ENCODE measurements at places on chromosomes 6 and 20.

DNA sequence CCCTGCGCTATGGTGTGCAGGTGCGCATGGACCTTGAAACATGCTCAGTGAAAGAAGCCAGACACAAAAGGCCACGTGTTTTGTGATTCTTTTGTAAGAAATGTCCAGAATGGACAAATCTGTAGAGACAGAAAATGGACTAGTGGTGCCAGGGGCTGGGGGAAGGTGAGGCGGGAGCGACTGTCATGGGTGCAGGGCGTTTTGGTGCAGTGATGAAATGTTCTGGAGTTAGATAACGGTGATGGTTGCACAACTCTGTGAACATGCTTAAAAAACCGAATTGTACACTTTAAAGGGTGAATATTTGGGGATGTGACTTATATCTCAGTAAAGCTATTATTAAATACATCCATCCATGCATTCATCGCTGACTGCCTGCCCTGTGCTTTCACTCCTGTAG is 31.7 kb upstream of the NTSR1 start:
- no peak for DNase-seq

DNA sequence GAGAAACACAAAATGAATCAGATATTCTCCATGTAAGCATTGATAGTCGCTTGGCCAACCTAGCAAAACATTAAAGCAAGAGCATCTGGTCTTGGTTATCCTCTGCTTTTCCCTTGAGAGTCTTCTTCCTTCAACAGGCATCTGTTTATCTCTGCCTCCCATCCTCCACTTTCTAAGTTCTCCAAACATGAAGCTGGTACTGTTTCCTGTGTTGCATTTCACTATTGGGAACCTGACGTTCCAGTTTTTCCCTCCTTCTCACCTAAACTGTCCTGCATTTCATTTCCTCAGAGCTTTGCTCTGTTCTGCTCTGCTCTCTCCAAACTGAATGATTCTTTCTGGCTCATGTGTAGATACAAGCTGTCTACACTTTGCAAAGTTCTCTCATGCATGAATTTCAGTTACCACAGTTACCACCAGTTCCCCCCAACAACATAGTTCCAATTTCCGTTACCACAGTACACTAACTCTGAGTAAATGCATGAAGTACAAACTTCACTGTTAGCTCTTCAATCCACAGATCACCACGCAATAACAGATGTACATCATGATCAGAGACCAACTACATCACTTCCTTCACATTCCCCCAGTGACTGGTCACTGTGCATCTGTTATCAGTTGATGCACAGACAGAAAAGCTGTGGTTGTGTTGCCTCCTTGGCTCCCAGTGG is 86.7 kb upstream of the F13A1 start:
- no peak for DNase-seq

DNA sequence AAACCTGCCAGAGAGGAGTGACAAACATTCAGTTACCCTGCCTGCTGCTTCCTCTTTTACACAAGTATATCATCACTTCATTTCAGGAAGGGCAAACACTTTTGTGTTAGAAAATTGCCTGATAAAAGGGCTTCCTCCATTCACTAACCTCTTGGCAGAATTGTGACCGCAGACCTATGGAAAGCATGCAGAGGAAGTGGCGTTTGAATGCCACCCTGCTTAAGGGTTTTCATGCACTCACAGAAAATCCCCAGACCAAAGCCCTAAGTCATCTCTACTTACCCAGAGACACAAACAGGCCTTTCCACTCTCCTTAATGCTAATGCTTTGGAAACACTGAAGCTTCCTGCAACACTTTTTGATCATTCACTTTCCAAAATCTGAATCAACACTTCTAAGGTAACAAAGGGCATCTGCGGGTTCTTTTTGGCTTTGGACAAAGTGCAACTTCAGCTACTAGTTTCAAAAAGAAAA is 22.1 kb upstream of the RALGAPA2 start:
- no peak for DNase-seq

DNA sequence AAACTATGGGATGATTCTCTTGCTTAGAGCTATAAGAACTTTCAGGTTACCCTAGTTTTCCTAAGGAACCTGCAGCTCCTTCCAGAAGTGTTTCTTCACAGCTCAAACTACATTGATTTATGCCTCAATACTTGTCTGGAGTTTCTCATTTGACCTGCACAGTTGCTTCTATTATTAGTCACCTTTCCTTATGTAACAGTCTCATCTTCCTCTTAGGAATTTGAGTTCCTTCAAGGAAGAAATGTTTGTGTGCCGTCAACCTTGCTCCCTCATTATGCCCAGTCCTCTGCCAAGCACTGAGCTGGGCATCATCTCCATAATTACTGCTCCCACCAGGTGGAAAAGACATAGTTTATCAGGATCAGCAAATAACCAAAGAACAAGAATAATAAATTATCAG is 466.4 kb downstream of the PKHD1 start:
- no peak for DNase-seq

GRCh38 chr20:10322073-10323012 is 103.7 kb downstream of the SNAP25 start:
- DNase-seq = no peak

DNA sequence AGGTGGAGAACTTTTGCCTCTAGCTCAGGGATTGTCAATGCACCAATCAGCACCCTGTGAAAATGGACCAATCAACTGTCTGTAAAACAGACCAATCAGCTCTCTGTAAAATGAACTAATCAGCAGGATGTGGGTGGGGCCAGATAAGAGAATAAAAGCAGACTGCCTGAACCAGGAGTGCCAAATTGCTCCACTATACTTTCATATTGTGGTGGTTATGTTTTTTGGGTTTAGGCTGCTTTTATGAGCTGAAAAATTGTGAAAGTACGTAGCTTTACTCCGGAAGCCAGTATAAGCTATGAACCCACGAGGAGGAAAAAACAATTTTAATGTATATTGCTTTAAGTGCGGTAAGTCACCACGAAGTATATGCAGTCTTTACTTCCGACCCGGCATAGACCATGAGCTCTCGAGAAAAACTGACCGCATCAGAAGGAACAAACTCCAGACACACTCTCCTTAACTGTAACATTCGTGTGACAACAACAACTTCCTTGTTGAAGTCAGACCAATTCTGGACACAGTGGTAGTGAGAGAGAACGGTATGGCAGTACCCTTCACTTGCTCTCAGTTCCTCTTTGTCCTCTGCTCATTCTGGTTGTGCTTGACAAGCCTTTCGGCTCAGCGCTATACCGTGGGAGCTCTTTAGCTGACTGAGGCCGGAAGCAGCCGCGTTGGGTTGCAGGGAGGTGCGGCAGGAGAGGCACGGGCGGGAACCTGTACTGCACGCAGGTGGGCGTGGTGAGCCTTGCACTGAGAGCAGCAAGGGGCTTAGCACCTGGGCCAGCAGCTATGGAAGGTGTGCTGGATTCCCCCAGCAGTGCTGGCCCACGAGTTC is 81.9 kb upstream of the E2F3 start:
- no peak for DNase-seq

GRCh38 chr6:3618642-3619041 is 132.9 kb downstream of the PXDC1 start:
- no peak for DNase-seq

GRCh38 chr6:144259986-144260385 is 25.1 kb upstream of the UTRN start:
- DNase-seq = peak; percentile 3

- DNase-seq = no peak
Measured at GRCh38 chr6:17015551-17016381, 86.1 kb upstream of the STMND1 start.

DNA sequence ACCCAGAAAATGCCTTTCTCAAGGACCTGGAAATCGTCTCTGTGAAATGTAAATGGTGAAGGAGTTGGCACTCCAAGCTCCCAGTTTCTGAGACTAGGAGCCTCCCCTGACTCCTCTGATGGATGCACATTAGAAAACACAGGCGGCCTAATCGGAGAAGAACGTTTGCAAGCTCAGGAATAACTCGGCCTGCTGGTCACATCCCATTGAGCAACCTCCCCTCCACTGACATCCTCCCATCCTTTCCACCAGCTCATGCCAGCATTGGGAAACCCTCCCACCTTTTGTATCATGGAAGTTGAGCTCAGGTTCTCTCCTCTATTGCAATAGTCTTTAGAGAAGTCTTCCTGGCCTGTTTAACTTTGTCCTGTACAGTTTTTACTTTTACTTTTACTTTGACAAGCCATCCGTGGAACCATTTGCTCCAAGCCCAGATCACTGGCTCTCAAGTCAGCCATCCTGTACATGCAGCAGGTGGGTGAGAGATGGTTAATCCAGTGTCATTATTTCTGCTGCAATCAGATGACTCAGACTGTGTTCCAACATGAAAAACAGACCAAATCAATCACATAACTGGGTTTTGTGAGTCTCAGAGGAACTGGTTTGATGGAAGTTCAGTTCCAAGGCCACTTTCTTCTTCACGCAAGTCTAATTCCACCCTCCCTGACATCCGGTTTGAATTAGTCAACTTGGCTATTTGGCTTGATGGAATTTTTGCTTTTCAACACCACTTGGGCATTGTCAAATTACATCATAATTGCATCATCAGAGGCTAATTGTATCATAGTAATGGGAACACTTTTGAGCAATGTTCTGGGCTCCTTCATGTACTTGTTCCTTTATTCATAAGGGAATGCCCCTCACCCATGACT is 619.4 kb upstream of the CDH4 start:
- no peak for DNase-seq

- DNase-seq = peak; percentile 67
Measured at GRCh38 chr20:43736588-43737158, 9.9 kb upstream of the GTSF1L start.

DNA sequence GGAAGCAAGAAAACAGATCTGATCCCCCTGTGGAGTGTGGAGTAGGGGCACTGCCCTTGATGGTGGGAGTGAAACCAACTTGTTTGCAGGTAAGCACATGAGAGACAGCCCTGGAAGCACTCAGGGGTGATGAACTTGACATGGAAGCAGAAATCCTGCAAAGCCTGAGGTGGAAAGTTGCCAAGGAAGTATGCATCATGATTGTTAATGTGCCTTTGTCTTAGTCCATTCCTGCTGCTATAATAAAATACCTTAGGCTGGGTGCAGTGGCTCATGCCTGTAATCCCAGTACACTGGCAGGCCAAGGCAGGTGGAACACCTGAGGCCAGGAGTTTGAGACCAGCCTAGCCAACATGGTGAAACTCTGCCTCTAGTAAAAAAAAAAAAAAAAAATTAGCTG is 40.2 kb upstream of the IFNGR1 start:
- no peak for DNase-seq

GRCh38 chr6:25874822-25875562 is 949 bp upstream of the SLC17A3 start:
- no peak for DNase-seq

- no peak for DNase-seq
Measured at GRCh38 chr6:139079018-139079417, 50.5 kb downstream of the ABRACL start.

DNA sequence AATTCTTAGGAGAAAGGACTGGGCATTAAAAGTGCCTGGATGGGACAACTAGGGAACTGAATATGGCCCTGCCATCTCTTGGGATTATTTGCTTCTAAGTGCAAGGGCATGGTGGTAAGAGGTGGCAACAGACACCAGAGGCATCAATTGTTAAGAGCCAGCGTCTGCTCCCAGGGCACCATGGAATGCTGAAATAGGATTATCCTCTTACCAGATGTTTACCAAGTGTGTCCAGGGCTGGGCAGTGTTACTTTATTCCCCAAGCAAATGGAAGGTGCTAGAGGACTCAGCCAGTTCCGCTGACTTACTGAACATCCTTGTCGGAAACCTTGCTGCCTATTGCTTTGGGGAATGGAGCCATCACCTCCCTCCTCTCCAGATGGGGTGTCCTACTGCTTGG is 273.6 kb upstream of the SUPT3H start:
- no peak for DNase-seq

GRCh38 chr6:132860254-132860653 is 45.9 kb downstream of the RPS12 start:
- no peak for DNase-seq

GRCh38 chr20:63058696-63059335 is 52.1 kb upstream of the BHLHE23 start:
- DNase-seq = no peak

- no peak for DNase-seq
Measured at GRCh38 chr6:41737591-41738130, 2.3 kb upstream of the TFEB start.

GRCh38 chr6:112040956-112041355 is 12.9 kb upstream of the CCN6 start:
- no peak for DNase-seq

DNA sequence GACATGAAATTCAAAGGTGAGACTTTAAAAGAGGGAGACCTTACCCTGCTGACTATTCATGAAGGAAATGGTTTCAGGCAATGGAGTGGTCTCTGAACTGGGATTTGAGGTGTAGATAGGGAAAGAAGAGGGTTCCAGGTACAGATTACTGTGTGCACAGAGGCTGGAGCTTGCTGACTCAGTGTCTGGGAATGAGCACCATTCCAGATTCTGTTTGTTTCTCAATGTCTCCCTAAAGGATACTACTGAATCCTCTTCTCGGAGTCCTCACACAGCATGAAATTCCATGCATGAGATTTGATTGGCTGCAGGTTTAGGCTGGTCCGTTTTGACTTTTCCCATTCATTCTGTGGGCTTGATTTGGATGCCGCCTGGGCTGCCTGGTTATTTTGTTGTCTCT is 49.0 kb downstream of the PPP1R14C start:
- DNase-seq = peak; percentile 10

DNA sequence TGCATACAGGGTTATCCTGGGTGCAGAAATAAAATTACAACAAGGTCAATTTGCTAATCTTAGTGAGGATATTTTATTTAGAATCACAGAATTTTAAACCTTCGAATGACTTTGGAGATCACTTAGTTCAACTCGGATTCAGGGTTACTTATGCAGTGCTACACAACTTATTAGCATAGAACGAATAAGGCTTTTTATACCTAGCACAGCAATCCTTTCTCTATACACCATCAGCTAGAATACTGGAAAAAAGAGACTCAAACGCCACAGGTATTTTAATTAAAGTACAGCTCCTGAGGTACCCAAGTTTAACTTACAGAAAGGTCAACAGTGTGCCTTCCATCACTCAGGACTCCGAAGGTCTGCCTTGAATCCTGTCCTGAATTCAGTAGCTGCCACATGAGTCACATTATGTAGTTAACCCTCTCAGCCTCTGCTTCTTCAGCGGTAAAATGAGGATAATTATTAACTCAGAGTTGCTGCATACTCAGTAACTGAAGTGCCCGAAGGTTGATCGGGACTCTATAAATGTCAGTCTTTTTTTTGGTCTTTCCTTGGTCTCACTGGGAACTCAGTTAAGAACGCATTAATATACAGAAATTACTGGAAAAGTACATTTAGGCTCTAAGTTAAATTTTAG is 6.0 kb upstream of the QKI start:
- DNase-seq = no peak

- DNase-seq = no peak
Measured at GRCh38 chr20:60691966-60692615, 560.0 kb upstream of the CDH4 start.
